ENCODE measurements at places on chromosomes 5 and 9.

- no peak for DNase-seq
These were observed 39.8 kb upstream of the KCNMB1 start for GRCh38 chr5:170429014-170429413.

DNA sequence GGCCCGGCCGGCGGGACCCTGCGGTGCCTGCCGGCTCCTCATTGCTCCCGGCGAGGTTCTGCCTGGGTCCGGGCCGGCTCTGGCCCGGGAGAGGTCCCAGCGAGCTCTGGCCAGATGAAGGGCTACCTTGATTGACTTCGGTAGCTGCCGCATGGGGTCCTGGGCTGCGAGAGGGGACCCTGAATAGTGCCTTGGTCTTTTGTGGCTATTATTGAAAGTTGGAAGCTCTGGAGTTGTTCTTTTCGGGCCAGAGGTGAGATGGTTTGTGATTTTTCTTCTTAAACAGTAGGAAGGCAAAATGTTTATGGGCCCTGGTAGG, 635 bp downstream of the NAA35 start:
- DNase-seq: no peak

- DNase-seq: no peak
These were observed 73.6 kb upstream of the MAMDC2 start for GRCh38 chr9:69970001-69970533.

DNA sequence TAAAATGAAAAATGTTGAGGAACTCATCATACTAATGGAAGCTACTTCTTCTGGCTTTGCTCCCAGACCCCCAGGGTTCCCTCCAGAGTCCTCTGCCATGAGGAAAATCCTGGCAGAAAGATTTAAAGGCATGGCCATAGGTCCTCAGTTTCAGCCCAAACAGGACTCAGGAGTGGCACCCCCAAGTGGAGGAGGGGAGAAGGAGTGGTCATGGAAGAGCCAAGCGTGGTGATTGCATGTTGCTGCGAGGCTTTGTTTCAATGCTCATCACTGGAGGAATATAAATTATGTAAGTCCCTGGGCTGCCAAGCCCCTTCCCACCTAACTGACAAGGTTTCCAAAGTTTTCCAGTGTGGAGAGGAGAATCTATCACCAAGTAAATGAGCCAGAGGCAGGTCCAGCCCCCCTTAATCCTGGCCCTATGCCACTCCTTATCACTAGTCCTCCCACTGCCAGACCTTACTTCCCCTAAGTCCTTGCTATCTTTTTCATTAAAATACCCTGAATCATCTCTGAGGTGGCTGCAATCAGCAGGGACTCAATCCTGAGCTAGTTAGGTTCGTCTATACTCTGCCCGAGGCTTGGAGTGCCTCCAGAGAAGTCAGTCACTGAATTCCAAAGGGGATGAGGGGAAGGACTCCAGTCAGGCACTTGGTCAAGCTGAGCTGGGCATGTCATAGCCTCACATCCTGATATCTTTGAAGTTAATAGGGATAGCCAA, 70.7 kb upstream of the TAF1L start:
- DNase-seq: no peak

GRCh38 chr5:101785090-101785489, 511.0 kb downstream of the SLCO4C1 start:
- DNase-seq: no peak

DNA sequence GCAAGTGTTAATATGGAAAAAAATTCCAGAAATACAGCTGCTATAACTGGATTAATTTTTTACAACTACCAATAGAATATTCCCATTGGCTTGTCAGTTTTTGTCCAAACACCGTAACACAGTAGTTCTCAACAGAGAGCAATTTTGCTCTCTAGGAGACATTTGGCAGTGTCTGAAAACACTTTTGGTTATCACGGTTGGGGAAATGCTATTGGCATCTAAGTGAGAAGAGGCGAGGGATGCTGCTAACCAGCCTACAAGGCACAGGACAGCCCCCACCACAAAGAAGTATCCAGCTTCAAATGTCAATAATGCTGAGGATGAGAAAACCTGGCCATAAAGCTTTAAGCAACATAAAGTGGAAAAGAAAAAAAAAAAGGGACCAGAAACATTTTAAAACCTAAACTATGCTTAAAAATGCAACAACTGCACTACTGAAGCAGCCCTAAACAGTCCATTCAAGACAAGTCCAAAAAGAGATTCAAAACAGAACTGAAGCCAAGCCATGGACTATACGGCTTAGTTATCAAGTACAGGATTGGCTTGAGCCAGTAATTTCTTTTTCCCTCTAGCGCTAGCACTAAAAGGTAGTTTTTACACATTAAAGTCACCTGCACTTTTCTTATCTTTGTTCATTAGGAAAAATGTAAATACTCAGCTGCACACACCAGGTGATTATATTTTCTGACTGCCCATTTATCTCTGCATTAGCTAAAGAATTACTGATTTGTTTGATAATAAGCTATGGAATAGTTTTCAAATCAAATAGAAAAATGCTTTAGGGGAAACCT, 83.9 kb downstream of the NR3C1 start:
- DNase-seq: no peak

DNA sequence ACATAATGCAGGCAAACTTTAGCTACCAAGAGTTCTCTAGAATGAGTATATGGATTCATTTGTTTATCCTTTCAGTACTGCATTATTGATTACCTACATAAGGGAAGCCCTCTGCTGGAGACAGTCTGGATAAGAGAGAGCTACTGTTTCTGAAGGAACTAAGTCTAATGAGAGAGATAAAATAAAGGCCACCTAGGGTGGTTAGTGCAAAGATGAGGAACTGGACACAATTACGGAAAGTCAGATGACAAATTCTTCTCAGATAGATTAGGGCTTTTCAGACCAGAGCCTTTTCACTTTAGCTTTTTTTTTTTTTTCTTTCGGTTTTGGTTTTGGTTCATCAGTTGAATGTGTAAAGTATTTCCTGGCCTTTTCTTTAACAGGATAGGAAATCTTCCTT, 31.3 kb downstream of the ISOC1 start:
- DNase-seq: no peak

GRCh38 chr9:15374310-15374709, 48.4 kb upstream of the SNAPC3 start:
- DNase-seq: peak; percentile 2

DNA sequence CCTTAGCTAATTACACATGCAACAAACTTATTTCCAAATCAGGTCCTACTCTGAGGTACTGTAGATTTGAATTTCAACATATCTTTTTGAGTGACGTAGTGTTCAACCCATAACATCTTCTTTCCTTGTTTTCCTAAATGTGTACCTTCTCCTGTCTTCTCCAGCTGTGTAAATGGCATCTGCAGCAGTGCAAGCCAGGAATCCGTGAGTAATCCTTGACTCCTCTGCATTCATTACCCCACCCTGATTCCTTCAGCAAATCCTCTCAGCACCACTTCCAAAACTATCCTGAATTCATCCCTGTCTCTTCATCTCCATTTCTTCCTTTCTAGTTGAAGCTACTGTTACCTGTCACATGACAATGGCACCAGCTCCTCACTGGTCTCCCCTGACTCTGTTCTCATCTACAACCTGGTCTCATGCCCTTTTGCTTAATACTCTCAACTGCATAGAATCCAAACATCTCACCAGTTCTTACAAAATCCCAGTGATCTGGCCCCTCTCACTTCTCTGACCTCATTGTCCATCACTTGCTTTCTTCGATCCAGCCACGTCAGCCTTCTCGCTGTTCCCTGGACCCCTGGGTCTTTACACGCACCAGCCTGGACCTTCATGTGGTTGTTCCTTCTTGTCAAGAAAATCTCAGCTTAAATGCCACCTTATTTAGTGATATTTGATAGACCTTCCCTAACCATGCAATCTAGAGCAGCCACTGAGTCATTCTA, 14.6 kb upstream of the TRAF1 start:
- no peak for DNase-seq
